ENCODE measurements at places on chromosomes 12 and 14.

DNA sequence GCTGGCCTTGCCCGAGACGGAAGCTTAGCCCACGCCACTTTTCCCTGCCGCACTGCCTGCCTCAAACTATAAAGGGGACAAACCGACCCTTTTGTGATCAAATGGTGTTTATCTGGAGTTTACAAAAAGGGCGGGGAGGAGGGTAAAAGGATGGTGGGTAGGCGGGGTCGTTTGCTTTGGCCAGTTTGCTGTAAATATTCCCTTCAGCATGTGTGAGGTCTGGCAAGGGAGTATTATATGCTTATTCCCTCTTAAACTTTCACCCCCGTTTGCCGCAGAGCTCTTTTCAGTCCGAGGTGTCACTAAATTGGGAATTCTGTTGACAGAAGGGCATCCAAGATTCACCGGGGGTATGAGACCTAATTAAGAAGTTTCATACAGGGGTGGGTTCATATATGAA lies 3.8 kb upstream of the TBX3 start:
- no peak for DNase-seq

GRCh38 chr14:68663385-68664076 lies 129.3 kb downstream of the ZFP36L1 start:
- DNase-seq = peak; percentile 4

DNA sequence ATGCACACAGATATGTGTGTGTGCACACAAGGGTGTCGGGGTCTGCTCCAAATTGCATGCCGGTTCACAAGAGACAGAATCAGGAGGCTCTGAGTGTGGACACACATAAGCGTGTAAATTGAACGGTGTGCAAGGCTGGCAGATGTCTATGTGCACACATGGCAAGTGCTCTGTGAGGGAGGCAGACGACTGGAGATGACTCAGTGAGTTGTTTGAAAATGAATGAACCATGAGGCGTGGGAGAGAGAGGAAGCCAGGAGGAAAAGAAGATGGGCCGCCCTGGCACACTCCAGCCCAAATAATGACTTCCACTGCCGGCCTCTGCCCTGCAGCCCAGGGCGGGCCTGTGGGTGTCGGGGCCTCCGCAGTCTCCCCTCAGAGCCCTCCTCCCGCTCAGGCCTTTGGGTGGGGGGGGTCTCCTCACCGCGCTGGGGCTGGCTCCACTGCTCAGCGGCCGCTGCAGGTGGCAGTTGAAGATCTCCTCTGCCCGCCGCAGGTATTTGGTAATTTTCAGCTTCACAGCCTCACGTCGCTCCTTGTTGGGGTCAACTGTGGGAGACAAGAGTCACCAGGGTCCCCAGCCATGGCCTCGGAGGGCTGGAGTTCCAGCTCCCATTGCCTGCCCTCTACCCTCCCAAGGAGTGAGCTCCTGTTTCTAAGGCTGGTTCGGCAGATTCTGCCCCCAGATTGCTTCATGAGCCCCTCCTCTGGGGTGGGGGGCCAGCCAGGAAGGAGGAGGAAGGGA lies 3.5 kb downstream of the RPS6KL1 start:
- no peak for DNase-seq

- no peak for DNase-seq
These were observed 12.9 kb downstream of the BRAP start for GRCh38 chr12:111672822-111673381.

DNA sequence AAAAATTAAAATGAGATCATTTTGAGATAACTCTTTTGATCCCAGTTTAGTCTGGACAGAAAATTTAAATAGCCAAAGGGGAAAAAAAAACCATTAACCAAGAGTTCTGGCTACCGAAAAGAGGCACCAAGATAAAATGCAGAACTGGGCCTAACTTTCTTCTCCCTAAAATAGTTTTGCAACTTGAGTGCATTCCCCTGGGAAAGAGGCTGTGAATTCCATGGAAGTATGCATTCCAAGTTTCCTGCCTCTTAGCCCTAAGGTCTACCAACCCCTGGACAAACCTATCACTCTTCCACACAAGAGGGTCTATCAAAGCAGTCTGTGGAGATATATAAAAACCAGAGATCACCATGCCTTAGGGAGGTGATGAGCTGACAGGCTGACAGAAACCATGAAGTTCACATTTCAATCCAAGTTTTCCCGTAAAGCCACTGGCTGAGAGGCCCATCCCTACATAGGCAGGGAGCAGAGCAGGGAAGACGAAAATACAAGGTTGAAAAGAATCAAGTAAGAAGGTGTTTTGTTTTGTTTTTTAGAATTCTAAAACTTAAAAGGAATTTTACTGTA lies 33.8 kb downstream of the DCP1B start:
- DNase-seq = no peak

- no peak for DNase-seq
These were observed 9.7 kb downstream of the TOX4 start for GRCh38 chr14:21486640-21487087.

GRCh38 chr14:60668431-60669112 lies 19.3 kb upstream of the SIX1 start:
- no peak for DNase-seq

GRCh38 chr14:92254786-92255185 lies 68.2 kb upstream of the SLC24A4 start:
- no peak for DNase-seq

- DNase-seq = peak; percentile 31
These were observed 122.5 kb downstream of the KTN1 start for GRCh38 chr14:55702511-55702910.

- no peak for DNase-seq
These were observed 8.6 kb downstream of the GLTP start for GRCh38 chr12:109871668-109872314.

- no peak for DNase-seq
These were observed at the start of gene TGM1 for GRCh38 chr14:24262821-24263733. Gene TGM1, minus strand, starts transcription at chr14:24263177. Its CDS starts 825 bp downstream, at chr14:24262352.

DNA sequence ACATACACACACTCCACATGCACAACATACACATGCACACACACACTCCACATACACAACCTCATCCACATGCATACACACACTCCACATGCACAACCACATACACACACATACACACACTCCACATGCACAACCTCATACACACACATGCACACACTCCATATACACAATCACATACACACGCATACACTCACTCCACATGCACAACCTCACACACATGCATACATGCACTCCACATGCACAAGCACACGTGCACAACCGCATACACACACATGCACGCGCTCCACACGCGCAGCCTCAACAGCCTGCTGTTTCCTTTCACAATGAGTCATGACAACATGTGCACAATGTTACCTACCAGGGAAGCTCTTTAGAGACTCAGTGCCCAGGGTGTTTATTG lies 61.2 kb upstream of the TMEM132C start:
- no peak for DNase-seq

DNA sequence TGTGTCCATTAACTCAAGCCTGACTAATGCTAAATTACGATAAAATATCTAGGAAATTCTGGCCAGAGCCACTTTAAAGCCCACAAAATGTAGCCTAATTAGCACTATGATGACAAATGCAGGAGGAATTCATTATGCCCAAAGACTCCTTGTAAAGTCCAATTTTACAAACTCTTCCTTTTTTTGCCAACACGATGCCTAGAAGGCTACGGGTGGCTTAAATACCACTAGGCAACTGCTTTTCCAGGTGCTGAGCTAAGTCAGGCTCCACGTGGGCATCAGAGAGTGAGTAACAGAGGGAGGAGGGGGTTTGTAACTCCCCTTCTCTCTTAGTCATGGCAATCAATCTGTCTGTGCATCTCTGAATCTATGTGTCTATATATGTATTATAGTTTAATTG lies 172.4 kb upstream of the NTF3 start:
- DNase-seq = no peak

GRCh38 chr12:127270193-127270592 lies 996.8 kb upstream of the TMEM132C start:
- DNase-seq = no peak

DNA sequence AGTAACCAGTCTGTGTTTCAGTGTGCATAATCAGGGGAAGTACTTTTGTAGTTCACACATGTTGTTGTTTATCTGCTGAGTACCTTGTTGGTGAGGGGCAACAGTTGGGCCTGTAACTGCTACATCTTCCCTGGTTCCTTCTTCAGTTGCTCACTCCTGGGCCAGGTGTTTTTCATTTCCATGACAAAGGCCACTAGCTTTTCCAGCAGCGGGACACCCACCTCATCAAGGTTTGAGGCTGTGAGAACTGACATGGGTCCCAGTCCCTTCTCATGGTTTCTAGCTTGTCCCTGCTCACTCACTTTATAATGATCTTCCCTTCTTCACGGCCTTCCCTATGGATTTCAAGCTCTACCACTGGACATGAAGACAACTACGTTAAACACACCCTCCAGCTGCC lies 1.5 kb upstream of the NOXRED1 start:
- no peak for DNase-seq

DNA sequence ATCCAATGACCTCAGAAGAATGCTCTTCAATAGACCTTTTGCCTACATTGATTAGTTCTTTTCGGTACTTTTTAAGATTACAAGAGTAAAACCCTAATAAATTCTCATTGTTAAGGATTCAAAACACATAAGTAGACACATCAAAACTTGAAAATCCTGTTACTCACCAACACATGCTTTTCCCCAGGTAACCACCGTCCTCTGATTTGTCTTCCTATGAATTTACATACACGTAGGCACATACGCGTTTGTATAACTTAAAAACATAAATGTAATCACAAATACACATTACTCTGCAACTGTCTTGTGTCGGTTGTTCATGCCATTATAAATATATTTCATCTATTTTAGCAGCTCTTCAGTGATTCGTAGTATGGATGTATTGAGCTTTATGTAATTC lies 910 bp upstream of the WASHC4 start:
- DNase-seq = no peak

- DNase-seq = no peak
These were observed 17.7 kb upstream of the GSC start for GRCh38 chr14:94787655-94788054.

DNA sequence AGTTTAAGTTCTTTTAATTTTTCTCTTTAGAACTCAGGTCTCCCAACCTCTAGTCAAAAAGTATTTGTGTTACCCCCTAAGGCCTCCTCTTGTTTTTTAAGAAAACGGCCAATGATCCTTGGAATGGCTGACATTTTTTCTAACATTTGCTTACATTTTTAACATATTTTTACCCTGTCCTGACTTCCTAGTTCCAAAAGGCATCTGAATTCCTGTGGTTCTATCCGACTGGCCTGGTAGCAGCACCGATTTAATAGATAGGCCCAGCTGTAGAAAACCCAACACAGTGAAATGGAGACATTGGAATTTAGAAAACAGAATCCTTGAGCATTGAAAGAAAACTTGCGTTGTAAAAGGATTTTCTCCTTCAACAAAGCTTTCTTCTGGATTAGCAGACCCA lies 134.7 kb upstream of the GSC start:
- DNase-seq = no peak

GRCh38 chr12:98355322-98355721 lies 160.1 kb upstream of the TMPO start:
- no peak for DNase-seq

- no peak for DNase-seq
These were observed 11.0 kb downstream of the PAPLN start for GRCh38 chr14:73248108-73248868.

- no peak for DNase-seq
These were observed 1.8 kb downstream of the OTOGL start for GRCh38 chr12:80101126-80101525.
